Pancreas (tissue), 10 donors: ENCODE measurements at places on chromosomes 7 and 10.
A peak's percentile ranks its signal among the peaks of the same experiment; 100 is the strongest.

DNA sequence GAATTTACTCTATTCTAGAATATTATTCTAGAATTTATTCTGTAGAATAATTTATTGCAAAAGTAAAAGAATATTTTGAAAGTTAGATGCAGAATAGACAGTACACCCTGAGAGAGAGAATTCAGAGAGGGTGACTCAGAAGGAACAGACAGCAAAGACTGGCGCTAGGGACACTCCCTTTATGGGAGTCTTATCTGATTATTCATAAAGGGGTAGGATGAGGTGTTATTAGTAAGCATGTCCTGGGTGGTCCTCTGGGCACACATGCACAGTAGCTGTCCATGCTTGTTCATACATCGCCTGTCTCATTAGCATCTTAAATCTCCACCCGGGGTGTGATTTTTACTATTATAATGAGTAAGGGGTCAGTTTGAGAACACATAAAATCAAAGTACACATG, 100.1 kb downstream of the XPNPEP1 start:
- no peaks in the 10 kb centered on the region for H3K36me3 ChIP-seq
- H3K27me3 ChIP-seq: no peaks in the 10 kb centered on the region
- no peak overlapping the region for H3K4me3 ChIP-seq
- DNase-seq: no peak
- peaks cover 5% of the 10 kb centered on the region for H3K4me1 ChIP-seq

GRCh38 chr7:7959979-7960670, 8.5 kb upstream of the GLCCI1 start:
- H3K27ac ChIP-seq: no peak overlapping the region
- no peaks in the 10 kb centered on the region for H3K27me3 ChIP-seq
- H3K36me3 ChIP-seq: no peaks in the 10 kb centered on the region

DNA sequence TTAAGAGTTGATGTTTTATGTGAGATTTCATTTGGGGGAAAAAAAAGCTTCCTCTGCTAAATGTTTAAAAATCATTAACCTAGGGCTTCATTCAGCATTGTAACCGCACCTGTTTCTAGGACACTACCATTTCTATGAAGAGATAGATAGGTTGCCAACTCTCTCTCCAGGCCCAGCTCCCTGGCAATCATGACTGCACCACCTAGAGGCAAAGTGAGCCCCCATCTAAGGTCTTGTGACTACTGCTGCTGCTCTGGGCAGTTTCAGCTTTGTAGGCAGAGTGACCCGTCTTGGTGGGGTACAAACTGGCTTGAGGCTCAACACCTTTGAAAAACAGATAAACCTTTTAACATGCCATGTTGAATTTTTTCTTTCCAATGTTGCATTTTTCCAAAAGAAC, 27.3 kb upstream of the MRC1 start:
- peaks cover 10% of the 10 kb centered on the region for H3K4me1 ChIP-seq
- no peaks in the 10 kb centered on the region for H3K36me3 ChIP-seq
- no peak overlapping the region for H3K4me3 ChIP-seq
- H3K27ac ChIP-seq: no peak overlapping the region
- DNase-seq: no peak

DNA sequence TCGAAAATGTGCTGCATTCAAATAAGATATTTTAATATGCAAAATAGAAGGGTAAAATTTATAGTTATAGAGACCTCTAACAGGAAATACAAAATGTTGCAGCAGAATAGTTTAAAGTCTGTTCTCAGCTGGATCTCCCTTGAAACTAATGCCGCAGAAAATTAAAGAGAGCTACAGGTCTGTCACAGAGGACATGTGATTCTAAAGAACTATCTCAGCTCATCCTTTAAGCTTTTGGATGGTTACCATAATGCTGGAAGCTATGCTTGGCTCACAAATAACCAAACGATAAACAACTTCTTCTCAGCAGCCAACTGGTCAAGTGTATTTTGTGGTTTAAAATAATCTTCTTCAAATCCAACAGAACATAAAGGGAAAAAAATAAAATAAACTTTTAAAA, 353.0 kb downstream of the PARD3 start:
- no peaks in the 10 kb centered on the region for H3K27me3 ChIP-seq
- H3K4me3 ChIP-seq: no peak overlapping the region
- H3K27ac ChIP-seq: no peak overlapping the region
- H3K4me1 ChIP-seq: no peaks in the 10 kb centered on the region
- no peak for DNase-seq

DNA sequence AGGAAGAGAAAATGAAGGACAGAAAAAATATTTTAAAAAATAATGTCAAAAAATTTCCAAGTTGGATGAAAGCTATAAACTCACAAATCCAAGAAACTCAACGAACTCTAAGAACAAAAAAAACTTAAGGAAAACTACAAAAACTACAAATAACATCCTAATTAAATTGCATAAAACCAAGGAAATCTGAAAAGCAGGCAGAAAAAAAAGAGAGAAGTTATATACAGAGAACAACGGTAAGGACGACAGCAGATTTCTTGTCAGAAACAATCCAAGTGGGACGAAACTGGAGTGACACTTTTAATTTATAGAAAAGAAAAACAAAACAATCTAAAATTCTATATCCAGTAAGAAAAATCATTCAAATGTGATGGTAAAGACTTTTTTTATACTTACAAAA, 122.2 kb upstream of the LYZL1 start:
- no peaks in the 10 kb centered on the region for H3K27me3 ChIP-seq
- H3K36me3 ChIP-seq: no peaks in the 10 kb centered on the region
- no peak overlapping the region for H3K4me3 ChIP-seq
- H3K27ac ChIP-seq: no peak overlapping the region
- no peaks in the 10 kb centered on the region for H3K4me1 ChIP-seq
- no peak for DNase-seq

- no peaks in the 10 kb centered on the region for H3K4me1 ChIP-seq
- no peaks in the 10 kb centered on the region for H3K36me3 ChIP-seq
- DNase-seq: no peak
Measured at GRCh38 chr7:47670729-47671128, 88.8 kb upstream of the TNS3 start.

GRCh38 chr7:64101943-64102655, 56.9 kb downstream of the ZNF727 start:
- H3K4me1 ChIP-seq: no peaks in the 10 kb centered on the region
- DNase-seq: no peak
- H3K4me3 ChIP-seq: no peak overlapping the region
- no peaks in the 10 kb centered on the region for H3K27me3 ChIP-seq

GRCh38 chr10:68156373-68157185, 47.3 kb downstream of the MYPN start:
- H3K27ac ChIP-seq: no peak overlapping the region
- H3K36me3 ChIP-seq: no peaks in the 10 kb centered on the region
- peaks cover 15% of the 10 kb centered on the region for H3K4me1 ChIP-seq
- H3K27me3 ChIP-seq: no peaks in the 10 kb centered on the region
- no peak for DNase-seq

GRCh38 chr10:122191936-122192541, 79.1 kb upstream of the BTBD16 start:
- H3K27ac ChIP-seq: no peak overlapping the region
- no peak for DNase-seq
- no peaks in the 10 kb centered on the region for H3K36me3 ChIP-seq
- no peak overlapping the region for H3K4me3 ChIP-seq
- no peaks in the 10 kb centered on the region for H3K4me1 ChIP-seq
- H3K27me3 ChIP-seq: no peaks in the 10 kb centered on the region

GRCh38 chr10:62577666-62578291, 203.6 kb downstream of the ZNF365 start:
- DNase-seq: no peak
- no peak overlapping the region for H3K27ac ChIP-seq
- H3K27me3 ChIP-seq: no peaks in the 10 kb centered on the region
- no peak overlapping the region for H3K4me3 ChIP-seq
- H3K4me1 ChIP-seq: no peaks in the 10 kb centered on the region

DNA sequence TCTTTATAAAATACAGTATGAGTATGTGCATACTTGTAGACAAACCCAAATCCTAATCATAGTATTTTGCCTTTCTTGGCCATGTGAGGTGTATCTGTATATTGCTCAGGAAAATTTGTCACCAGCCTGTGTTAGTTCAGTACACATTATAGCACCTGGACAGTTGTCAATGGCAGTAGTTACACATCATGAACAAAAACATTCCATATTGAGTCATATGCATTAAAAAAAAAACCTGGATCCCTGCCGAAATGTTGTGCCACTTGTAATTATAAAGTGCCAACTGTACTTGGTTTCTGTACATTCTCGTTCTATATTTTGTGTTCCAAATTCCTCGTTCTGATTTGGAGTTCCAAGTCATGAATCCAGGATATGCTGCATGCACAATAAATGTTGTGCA, 410.4 kb downstream of the INHBA start:
- no peaks in the 10 kb centered on the region for H3K27me3 ChIP-seq
- no peaks in the 10 kb centered on the region for H3K36me3 ChIP-seq
- no peak overlapping the region for H3K27ac ChIP-seq
- no peak overlapping the region for H3K4me3 ChIP-seq

DNA sequence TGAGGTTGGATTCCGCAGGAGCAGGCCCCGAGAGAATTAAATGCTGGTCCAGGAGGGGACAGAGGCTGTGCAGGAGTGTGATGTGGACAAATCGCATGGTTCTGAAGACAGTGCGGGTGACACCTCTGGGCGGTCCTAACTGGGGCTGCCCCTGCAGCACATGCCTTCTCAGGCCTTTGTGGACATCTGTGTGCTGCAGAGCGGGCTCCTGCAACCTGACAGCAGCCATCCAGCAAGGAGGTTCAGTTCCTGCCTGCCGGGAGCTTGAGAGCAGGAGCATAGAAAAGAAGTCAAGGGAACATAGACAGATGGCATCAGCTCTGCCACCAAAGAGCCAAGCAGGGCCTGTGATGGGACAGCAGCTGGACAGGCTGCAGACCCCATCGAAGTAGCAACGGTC, 135.9 kb upstream of the PPP2R2D start:
- DNase-seq: no peak
- no peaks in the 10 kb centered on the region for H3K36me3 ChIP-seq

DNA sequence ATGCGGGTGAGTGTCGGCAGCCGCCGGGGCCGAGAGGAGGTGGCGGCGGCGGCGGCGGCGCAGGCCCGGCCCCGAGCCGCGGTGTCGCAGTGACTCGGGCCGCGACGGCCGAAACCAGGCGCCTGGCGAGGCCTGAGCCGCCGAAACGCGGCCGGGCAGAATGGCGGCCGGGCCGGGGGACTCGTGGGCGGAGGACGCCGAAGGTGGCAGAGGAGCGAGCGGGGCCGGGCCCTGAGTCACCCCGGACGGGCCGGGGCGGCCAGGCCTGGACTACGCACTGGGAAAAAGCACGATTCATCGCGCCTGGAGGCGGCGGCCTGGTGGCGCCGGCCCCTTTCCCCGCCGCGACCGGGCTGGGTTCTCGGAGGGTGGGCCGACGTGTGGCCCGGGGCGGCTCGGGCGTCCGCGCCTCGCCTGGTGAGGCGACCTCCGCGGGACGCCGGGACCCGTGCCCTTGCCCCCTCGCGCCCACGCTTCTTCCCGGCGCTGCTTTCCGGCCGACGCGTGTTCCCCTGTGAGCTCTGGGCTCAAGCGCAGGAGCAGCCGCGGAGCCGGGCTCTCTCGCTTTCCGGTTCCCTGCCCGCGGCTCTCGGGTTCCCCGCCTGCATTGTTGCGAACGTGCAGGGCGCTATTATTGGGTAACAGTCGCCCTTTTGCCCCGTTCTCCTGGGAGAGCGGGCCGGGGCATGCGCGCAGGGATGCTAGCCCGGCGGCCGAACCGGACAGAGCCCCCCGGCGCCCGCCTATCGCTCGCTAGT, 500 bp downstream of the CUL1 start:
- peaks cover 30% of the 10 kb centered on the region for H3K4me1 ChIP-seq
- peak overlapping the region; percentile 98 for H3K4me3 ChIP-seq
- no peaks in the 10 kb centered on the region for H3K27me3 ChIP-seq
- no peaks in the 10 kb centered on the region for H3K36me3 ChIP-seq
- peak overlapping the region; percentile 94 for H3K27ac ChIP-seq

DNA sequence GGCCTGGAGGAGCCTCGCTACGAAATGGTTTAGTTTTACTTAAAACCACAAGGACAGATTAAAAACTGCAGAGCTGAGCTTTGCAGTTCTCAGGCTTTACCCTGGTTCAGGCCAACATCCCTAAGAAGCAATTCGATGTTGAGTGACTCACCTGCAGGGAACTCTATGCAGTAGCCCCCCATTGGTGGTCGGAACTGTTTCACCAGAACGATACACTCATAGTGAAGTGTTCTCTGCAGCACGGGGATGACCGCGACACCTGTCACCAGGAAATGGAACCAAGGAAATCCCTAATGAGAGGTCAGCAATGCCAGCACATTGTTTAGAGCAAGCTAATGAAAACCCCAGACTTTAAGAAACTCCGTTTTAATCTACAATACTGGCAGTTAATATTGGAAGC, 18.0 kb downstream of the NUDT5 start:
- no peak for DNase-seq
- H3K4me3 ChIP-seq: no peak overlapping the region
- H3K36me3 ChIP-seq: peaks cover 22% of the 10 kb centered on the region

GRCh38 chr10:74913377-74913979, 87.1 kb downstream of the KAT6B start:
- DNase-seq: no peak
- H3K27me3 ChIP-seq: no peaks in the 10 kb centered on the region
- H3K4me1 ChIP-seq: peaks cover 15% of the 10 kb centered on the region
- H3K4me3 ChIP-seq: no peak overlapping the region

- no peak for DNase-seq
- no peaks in the 10 kb centered on the region for H3K36me3 ChIP-seq
- no peak overlapping the region for H3K4me3 ChIP-seq
- no peaks in the 10 kb centered on the region for H3K4me1 ChIP-seq
- H3K27me3 ChIP-seq: no peaks in the 10 kb centered on the region
Measured at GRCh38 chr7:13610372-13610771, 379.1 kb downstream of the ETV1 start.

DNA sequence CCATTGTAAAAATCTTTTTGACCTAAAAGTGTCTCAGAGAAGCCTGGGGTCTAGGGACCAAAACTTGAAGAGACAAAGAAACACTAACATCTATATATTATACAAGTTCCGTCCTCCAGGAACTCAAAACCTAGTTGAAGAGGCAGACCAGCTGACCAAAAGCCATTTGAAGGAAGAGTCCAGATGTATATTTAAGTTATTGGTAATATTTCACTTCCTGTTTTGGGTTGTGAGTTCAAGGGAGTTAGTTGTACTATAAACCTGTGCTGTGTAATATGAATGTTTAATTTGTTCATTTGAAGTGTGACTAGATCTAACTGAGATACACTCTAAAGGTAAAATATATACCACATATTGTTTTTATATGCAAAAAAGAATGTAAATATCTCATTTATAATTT, 45.0 kb downstream of the CDK1 start:
- no peaks in the 10 kb centered on the region for H3K27me3 ChIP-seq
- no peak overlapping the region for H3K27ac ChIP-seq
- no peak overlapping the region for H3K4me3 ChIP-seq
- no peak for DNase-seq

DNA sequence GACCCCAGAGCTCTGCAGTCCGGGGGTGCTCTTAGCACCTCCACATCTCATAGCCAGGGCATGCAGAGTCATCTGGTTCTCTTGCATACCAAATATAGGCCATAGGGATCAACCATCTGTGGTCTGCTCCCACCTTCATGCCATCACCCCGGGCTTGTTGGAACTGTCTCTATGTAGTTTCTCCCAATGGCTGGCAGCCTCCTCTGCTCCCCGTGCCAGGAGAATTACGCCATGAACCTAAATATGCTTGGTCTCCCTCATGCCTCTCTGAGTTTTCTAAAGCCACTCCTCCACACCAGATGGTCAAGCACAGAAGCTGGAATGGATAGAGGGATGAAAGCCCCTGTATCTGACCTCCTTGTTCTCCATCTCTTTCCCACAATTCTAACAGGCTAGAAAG, 302.6 kb upstream of the MYO3A start:
- H3K27ac ChIP-seq: no peak overlapping the region
- no peaks in the 10 kb centered on the region for H3K4me1 ChIP-seq
- no peaks in the 10 kb centered on the region for H3K27me3 ChIP-seq
- no peaks in the 10 kb centered on the region for H3K36me3 ChIP-seq
- DNase-seq: no peak

GRCh38 chr10:91788527-91788926, 9.7 kb upstream of the TNKS2 start:
- H3K36me3 ChIP-seq: no peaks in the 10 kb centered on the region
- H3K4me3 ChIP-seq: no peak overlapping the region
- H3K27me3 ChIP-seq: no peaks in the 10 kb centered on the region
- H3K27ac ChIP-seq: no peak overlapping the region
